ENCODE measurements at places on chromosomes 13 and 19. TPM values are rescaled to one million over a fixed set of nuclear protein-coding genes. Genes with fewer than 3 reads are reported as not detected.

- H3K27me3 ChIP-seq = no peaks in the 10 kb centered on the region
- H3K4me3 ChIP-seq = no peak overlapping the region
- DNase-seq = no peak
- peaks cover 5% of the 10 kb centered on the region for H3K4me1 ChIP-seq
These were observed 43.9 kb downstream of the CELF5 start for GRCh38 chr19:3268326-3268725.

ICAM5 gene
- total RNA-seq = 16.1 TPM

DNA sequence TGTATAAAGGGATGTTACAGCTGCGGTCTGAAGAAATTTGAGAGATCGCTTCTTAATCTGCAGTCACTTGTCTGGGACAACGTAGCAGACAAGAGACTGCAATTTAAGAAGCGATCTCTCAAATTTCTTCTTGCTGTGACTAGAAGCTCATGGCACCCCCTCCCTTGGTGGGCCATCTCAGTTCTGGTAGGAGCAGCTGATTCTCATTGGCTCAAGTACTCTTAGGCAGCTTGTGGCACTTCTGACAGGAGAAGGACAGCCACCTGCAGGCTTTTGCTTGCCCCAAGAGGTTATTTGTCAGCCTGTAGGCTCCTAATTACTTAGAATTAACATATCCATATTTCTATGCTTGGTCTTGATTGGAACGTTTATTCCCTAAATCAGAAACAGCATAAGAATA, 503.0 kb downstream of the DCT start:
- no peak overlapping the region for H3K27ac ChIP-seq
- no peaks in the 10 kb centered on the region for H3K27me3 ChIP-seq
- DNase-seq = no peak
- H3K4me1 ChIP-seq = no peaks in the 10 kb centered on the region
- no peak overlapping the region for H3K4me3 ChIP-seq

KLF1 gene
- not detected for total RNA-seq

- no peaks in the 10 kb centered on the region for H3K27me3 ChIP-seq
- H3K27ac ChIP-seq = no peak overlapping the region
- DNase-seq = no peak
- H3K4me1 ChIP-seq = no peaks in the 10 kb centered on the region
- no peak overlapping the region for H3K4me3 ChIP-seq
- no peaks in the 10 kb centered on the region for H3K36me3 ChIP-seq
These were observed 12.3 kb upstream of the ZNF180 start for GRCh38 chr19:44512326-44513298.

DNA sequence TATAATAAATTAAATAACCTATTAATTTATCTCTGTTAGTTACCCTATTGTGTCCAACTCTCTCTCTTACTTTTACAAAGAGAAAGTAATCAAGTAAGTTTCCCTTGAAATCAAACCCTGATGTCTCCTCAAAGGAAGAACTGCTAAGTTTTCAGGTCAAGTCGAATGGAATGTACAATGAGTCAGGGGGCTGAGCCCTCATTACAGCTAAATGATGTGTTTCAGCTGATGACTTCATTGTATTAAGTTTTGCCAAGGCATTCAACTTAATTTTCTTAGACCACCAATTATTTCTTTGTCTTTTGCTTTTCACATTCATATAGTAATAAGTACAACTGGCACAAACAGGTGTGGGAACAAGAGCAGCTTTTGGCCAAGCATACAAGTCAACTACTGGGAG, 54.7 kb upstream of the DCT start:
- no peaks in the 10 kb centered on the region for H3K36me3 ChIP-seq
- H3K4me1 ChIP-seq = no peaks in the 10 kb centered on the region
- no peak for DNase-seq
- H3K4me3 ChIP-seq = no peak overlapping the region

PRTN3 gene
- not detected for total RNA-seq

- no peak overlapping the region for H3K4me3 ChIP-seq
- H3K27me3 ChIP-seq = no peaks in the 10 kb centered on the region
- no peak overlapping the region for H3K27ac ChIP-seq
- H3K36me3 ChIP-seq = no peaks in the 10 kb centered on the region
These were observed 2504.6 kb downstream of the PCDH9 start for GRCh38 chr13:64725492-64725891.

DNA sequence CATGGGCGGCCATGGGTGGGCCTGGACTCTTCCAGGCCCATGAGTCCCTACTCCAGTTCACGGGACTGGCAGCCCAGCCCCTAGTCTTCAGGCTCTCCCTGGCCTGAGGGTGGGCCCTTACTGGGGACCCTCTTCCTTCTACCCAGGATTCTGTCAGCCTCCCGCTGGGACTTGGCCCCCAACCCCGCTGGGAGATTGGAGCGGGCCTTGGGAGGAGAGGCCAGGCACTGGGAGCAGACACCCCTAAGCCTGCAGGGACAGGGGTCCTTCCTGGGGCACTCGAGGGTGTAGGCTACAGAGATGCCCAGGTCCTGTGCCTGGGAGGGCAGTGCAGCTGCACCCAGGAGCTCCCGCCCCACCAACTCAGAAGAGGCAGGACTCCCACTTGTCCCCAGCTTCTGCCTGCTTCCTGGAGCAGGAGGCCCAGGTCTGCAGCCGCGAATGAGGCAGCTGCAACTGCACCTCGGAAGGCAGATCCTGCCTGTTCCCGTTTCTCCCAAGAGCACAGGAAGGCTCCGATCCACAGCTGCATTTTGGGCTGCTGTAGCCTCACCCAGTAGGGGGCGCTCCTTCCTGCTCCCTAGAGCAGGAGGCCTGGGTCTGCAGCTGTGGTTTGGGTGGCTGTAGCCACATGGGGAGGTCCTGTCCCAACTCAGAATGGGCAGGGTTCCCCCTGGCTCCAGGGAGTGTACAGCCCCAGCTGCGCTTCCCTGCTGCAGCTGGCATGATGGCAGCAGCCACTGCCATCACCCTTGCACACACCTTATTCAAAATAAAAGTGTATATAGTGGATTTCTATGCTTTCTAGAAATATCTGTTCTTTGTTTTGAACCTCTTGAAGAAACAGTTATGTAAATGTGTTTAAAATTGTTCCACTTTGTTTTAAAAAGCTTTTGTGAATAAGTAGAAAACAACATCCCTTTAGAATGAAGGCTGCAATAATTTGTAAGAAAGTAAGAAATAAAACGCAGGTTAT, 46.8 kb downstream of the TEX26 start:
- no peaks in the 10 kb centered on the region for H3K36me3 ChIP-seq
- no peaks in the 10 kb centered on the region for H3K4me1 ChIP-seq

DNA sequence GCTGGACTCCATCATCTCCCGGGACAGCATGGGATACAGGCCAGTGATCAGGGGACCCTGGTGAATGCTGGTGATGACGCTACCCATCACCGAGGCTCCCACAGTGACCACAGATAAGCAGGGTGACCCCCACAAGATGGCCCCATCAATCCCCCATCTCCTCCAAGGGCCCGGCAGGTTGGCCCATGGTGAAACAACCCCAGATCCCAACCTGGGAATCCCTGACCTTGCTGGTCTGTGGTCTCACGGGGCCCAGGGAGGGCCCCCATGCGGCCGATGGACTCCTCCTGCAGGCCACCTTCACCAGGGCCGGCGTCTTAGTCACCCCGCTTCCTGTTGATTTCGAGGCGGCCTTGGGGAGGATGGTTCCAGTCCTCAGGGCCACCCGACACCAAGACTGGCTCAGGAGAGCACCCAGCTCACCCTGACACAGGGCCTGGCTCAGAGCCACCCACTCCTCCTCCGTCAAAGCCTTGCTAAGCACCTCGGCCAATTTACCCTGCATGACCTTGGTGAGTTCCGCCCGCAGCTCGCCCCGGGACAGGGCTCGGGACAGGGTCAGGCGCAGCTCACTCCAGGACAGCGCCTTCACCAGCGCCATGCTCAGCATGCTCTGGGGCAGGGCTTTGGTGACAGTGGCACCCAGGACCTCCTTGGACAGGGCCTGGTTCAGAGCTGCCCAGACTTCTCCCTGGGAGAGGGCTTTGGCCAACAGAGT, 10.0 kb downstream of the IQCN start:
- H3K4me3 ChIP-seq = no peak overlapping the region
- DNase-seq = peak; percentile 15
- H3K27me3 ChIP-seq = no peaks in the 10 kb centered on the region
- H3K27ac ChIP-seq = no peak overlapping the region

MEX3D gene
- 39.4 TPM for total RNA-seq

DNA sequence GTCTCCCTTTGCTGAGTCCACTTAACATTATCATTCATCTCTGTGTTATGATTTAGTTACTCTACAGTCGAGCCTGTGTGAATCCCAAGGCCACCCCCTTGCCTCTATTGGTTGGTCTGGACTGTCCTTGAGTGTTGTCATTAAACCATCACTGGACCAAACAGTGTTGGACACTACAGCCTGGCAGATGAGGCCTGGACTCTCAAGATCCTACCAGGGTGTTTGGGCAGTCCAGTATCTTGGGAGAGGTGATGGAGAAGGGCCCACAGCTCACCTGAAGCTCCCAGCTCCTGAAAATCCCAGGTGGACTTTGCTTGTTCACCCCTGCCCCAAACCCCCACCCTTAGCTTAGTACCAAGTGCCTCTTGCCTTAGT, 3.8 kb downstream of the CHMP2A start:
- DNase-seq = no peak
- no peak overlapping the region for H3K4me3 ChIP-seq
- peaks cover 17% of the 10 kb centered on the region for H3K4me1 ChIP-seq
- H3K36me3 ChIP-seq = no peaks in the 10 kb centered on the region
- H3K27ac ChIP-seq = no peak overlapping the region
- H3K27me3 ChIP-seq = no peaks in the 10 kb centered on the region

DNA sequence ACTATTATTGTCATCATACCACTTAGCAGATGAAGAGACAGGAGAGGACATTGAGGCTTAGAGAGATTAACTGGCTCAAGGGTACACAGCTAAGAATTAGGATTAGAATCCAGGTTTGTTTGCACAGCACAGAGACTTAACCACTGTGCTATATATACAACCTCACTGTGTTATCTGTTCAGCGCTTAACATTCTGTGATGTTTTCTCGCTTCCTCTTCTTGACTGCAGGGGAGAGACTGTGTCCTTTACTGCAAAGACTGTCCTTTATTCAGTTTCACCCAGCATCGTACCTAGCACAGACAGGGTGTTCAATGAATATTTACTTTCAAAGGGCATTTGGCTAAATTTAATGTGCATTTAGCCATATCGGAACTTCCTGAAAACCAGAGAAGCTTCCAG, 54.9 kb upstream of the PCDH8 start:
- H3K36me3 ChIP-seq = no peaks in the 10 kb centered on the region
- H3K27ac ChIP-seq = no peak overlapping the region
- no peaks in the 10 kb centered on the region for H3K4me1 ChIP-seq
- H3K27me3 ChIP-seq = no peaks in the 10 kb centered on the region

GRCh38 chr19:1251330-1252220, 3.2 kb downstream of the MIDN start:
- peak overlapping the region; percentile 87 for H3K27ac ChIP-seq
- peaks cover 22% of the 10 kb centered on the region for H3K4me1 ChIP-seq
- H3K36me3 ChIP-seq = no peaks in the 10 kb centered on the region
- H3K4me3 ChIP-seq = peak overlapping the region; percentile 65
- DNase-seq = peak; percentile 77

TRMT1 gene
- total RNA-seq = 54.8 TPM

DNA sequence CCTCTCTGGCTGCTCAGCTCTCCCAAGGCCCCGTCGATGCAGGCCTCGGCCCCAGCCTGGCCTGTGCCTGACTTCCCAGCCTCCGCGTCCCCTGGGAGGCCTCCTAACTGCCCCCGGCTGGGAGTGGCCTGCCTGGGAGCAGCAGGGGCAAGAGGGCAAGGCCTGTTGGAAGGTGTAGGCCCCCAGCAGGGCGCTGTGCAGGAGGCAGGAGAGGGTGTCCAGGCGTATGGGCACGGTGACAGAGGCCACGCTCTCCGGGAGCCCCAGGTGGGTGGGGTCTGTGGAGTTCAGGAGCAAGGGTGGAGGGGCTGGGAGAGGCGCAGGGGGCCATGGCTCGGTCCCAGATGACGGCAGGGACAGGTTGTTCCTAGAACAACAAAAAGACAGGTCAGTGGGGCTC, 1.2 kb downstream of the C19orf84 start:
- H3K27me3 ChIP-seq = no peaks in the 10 kb centered on the region
- no peak overlapping the region for H3K4me3 ChIP-seq
- H3K4me1 ChIP-seq = no peaks in the 10 kb centered on the region

SIAH3 gene
- total RNA-seq = 0.18 TPM

AKAP8 gene
- 34.2 TPM for total RNA-seq

DNA sequence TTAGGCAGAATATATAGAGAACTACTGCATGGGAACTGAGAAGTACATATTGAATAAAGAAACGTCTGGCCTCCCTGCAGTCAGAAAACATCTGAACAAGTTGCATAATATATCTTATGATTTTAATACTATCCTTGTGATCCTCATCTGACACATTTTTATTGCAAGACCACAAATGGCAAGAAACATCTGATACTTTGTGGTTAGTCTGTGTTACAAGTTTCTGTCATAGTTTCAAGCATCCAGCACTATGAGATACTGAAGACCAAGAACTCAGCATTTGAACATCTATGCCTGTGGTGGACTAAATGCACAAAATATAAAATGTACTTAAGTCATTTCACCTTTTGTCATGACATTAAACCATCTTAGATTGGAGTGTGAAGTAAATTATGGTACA, 1175.8 kb upstream of the MIR17HG start:
- H3K4me3 ChIP-seq = no peak overlapping the region
- no peaks in the 10 kb centered on the region for H3K36me3 ChIP-seq
- H3K27me3 ChIP-seq = no peaks in the 10 kb centered on the region
- no peak overlapping the region for H3K27ac ChIP-seq

DNA sequence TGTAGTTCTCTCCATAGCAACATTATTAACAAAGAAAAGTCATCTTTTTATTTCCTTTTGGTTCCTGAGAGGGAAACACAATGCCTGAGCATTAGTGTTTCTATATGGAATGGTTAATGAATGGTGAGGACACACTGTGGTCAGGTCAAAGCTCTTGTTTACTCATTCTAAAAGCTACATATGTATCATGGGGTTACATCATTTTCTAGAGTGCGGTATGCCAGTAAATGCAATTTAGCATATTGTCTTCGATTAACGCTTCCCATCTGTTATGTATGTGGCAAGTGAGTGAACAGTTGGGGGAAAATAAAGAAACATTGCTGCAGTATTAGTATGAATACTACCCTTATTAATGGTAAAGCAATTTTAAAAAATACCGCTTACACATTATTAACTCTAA, 1152.2 kb upstream of the SPRY2 start:
- H3K27ac ChIP-seq = no peak overlapping the region
- no peaks in the 10 kb centered on the region for H3K27me3 ChIP-seq
- no peak overlapping the region for H3K4me3 ChIP-seq
- H3K4me1 ChIP-seq = no peaks in the 10 kb centered on the region
- DNase-seq = no peak
- H3K36me3 ChIP-seq = no peaks in the 10 kb centered on the region

DNA sequence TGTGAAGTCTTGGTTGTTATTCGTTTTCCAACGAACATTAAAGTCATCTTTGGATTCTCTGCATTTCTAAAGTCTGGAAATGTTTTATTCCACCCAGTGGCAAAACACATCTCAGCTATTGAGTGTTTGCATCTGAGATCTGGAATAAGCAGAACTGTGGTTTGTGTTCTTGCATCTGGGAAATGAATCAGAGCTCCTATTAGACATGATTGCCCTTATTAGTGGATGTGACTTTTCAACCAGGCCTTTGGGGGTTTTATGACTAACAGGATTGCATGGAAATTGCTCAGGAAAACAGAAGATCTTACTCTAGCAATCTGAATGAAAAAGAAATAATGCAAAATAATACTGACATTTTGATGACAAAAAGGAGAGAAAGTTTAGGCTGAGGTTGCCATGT, 488.8 kb downstream of the IRS2 start:
- no peaks in the 10 kb centered on the region for H3K4me1 ChIP-seq
- H3K27me3 ChIP-seq = no peaks in the 10 kb centered on the region
- no peak overlapping the region for H3K4me3 ChIP-seq
- no peak overlapping the region for H3K27ac ChIP-seq
- H3K36me3 ChIP-seq = no peaks in the 10 kb centered on the region

TMEM59L gene
- not detected for total RNA-seq
